Right forelimb (tissue), 1 donor: ENCODE measurements at places on chromosomes 7 and 10.

DNA sequence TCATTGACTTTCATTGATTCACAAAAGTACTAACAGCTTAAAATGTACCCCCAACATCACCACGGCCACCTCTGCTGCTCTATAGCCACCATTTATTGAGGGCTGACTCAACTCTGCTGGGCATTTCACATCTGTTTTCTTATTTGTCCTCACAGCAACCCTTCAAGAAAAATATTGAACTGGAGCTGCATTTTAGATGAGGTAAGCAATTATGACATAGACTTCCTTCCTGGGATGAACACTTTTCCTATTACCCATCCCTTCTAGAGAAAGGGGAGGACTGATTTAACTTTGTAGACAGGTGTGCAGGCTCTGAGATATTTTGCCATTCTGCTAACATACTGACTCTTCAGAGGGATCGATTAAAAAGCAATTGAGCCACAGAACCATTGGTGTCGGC lies 217.4 kb downstream of the CACNA2D1 start:
- no peak for DNase-seq

DNA sequence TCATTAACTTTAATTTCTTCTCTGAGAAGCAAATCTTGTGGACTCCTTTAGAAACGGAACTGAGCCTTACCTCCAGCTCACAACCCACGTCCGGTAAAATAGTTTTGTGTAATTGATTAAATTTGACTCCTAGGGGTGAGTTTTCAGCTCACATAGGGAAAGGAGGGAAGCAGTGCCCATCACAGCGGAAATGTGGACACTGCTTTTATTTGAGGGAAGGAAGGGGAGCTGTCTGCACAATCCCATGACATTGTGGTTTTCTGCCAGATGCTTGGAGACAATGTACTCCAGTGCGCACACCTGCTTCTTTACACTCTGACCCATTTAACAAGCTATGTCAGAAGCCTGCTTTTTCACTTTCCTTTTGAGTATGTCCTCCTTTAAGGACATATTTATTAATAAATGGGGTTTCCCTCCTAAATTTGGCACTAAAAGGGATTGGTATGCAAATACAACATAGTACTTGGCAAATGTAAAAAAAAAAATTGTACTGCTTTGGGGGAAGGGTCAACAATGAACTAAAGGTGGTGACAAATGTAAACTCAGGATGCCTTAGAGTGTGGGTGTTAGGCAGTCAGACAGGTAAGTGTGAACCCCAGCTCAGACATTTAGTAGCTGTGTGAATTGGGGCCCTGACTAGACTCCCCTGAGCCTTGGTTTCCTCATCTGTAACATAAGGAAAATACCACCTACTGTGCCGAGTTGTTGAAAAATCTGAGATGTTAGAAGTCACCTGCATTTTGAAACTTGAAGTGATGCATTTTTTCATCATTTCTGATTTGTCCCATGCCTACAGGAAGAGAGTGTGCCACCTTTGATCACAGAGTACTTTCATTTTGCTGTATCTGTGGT lies 90.2 kb upstream of the KLF6 start:
- DNase-seq, result no peak

DNA sequence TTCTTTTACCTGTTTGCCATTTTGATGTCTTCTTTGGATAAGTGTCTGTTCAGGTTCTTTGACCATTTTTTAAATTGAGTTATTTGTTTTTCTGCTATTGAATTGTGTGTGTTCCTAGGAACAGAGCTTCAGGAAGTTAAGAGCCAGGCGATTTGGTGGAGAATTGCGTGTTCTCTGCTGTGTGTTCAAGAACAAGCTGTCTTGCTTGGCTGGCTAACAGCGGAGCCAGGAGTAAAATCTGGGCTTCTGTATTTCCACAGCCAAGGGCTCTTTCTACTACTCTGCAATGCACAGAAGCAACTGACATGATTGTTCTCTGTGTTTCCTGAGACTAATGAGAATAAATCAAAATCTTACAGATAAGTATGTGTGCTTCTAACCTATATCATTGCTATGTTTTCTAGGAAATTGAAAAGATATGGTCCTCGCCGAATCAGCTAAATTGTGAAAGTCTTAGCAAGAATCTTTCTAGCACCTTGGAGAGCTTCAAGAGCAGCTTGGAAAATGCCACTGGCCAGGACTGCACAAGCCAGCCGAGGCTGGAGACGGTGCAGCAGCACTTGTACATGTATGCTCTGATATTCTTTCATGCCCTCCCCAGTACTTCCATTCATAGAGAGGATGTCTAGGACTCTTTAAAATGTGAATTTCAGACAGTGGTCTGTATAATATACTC lies 124.2 kb downstream of the ABCA13 start:
- no peak for DNase-seq

DNA sequence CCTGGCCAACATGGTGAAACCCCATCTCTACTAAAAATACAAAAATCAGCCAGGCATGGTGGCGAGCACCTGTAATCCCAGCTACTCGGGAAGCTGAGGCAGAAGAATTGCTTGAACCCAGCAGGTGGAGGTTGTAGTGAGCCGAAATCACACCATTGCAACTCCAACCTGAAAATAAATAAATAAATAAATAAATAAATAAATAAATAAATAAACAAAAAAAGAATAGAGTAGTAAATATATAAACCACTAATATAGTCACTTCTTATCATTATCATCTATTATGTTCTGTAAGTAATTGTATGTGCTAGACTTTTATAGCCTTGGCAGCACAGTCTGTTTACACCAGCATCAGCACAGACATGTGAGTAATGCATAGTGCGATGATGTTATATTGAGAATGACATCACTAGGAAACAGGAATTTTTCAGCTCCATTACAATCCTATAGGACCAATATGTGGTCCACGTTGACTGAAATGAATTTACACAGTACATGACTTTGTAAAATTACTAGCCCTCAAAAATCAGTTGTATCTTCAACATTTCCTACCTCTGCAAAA lies 385.4 kb upstream of the ANKRD30A start:
- DNase-seq, result no peak

DNA sequence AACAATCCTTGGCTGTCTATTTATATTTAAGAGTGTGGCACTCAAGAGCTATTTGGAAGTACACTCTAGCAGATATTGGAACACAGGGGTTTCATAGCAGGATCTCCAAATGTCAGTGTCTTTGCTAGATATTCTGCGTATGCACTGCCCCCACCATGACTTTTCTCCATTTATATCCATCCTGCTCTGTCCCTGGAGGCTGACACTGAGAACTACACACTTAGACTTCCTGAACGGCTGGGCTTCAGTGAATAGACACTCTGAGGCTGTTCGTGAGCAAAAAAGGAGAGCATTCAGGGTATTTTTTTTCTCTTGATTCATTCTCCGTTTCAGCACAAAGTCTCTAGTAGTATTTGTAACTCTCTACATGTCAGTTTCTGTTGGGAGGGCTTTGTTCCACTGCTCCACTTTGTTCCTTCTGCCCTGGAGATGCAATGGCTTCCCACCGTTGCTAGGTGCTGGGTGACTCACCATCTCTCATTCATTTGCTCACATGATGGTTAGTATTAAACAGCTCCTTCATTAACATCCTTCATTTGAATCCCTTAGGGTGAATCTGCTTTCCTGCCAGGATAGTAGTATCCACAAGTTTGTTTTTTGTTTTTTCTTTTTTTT lies 155.9 kb upstream of the SLC13A1 start:
- no peak for DNase-seq

GRCh38 chr10:114629824-114630730 lies 28.0 kb downstream of the ABLIM1 start:
- no peak for DNase-seq

DNA sequence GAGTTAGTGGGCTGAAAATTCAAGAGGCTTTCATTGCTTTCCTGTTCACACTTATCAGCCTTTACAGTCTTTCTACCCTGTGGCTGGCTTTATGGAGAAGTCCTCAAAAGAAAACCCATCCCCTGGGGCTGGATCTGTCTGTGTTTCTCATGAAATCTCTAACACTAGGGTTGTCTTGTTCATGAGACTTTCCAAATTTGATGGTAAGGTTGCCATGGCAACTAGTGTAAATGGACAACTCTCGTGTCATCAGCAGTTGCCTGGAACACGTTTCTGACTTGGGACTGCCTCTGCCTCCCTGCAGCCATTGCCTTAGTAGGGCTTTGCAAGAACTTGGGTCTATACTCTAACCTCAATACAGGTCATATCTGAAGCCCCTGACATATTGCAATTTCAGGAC lies 35.8 kb upstream of the PLPP4 start:
- no peak for DNase-seq

- no peak for DNase-seq
Observed at GRCh38 chr10:58932126-58932525, 244.3 kb upstream of the PHYHIPL start.

GRCh38 chr10:84401854-84402611 lies 73.6 kb downstream of the CCSER2 start:
- no peak for DNase-seq

GRCh38 chr7:127820732-127821085 lies 168.7 kb downstream of the SND1 start:
- no peak for DNase-seq

GRCh38 chr7:121020249-121020988 lies 31.9 kb downstream of the CPED1 start:
- no peak for DNase-seq

- DNase-seq, result no peak
Observed at GRCh38 chr7:127817466-127817865, 165.5 kb downstream of the SND1 start.

- DNase-seq, result no peak
Observed at GRCh38 chr7:151152643-151153513, 14.6 kb downstream of the GBX1 start.

DNA sequence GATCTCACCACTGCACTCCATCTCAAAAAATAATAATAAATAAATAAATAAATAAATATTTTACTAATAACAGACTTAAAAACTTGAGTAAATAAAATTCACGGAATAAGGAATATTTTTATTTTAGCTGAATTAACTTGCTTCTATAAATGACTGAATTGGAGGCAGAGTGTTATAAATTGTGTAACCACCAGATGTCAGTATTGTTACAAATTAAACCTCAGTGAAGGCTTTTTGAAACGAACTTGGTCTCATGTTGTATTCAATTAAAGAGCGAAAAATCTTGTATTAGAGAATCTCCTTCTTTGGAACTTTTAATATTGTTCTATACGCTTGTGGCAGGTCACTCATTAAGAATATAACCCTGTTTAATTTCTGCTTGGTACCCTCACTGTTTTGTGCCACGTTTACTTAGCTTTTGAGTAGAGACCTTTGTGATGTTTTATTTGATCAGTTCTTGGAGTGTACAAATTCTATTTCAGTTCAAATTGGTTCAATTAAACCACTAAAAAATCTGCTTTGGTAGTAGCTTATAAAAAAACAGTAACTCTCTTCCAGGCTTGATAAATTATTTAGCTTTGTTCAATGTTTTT lies 45.6 kb upstream of the SCIN start:
- DNase-seq, result no peak

GRCh38 chr7:106050002-106050745 lies 61.9 kb downstream of the SYPL1 start:
- no peak for DNase-seq

- peak; percentile 45 for DNase-seq
Observed at GRCh38 chr7:157003756-157004520, 6.5 kb downstream of the MNX1 start.
